ENCODE measurements at places on chromosomes 7 and 10.

GRCh38 chr10:113320987-113321386 is 231.9 kb upstream of the HABP2 start:
- no peak for DNase-seq

GRCh38 chr7:98283887-98284222 is 2.4 kb downstream of the BRI3 start:
- no peak for DNase-seq

- peak; percentile 46 for DNase-seq
Observed at GRCh38 chr7:128167042-128167701, 73.9 kb upstream of the LEP start.

DNA sequence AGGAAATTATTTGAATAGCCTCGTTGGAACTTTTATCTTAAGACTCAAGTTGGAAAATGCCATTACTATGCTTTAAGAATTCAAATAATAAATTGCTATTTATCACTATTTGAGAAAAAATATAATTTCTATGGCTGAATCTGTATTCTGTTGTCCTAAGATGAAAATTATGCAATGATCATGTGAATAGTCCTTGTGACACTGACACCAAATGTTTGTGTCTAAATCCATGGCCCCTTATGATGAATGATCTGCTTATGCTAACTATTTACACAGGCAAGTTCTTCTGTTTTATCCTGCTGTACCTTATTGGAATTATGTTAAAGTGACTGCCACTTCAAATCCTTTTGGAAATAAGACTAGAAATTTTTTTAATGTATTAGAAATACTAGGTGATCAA is 208.7 kb downstream of the DOCK4 start:
- DNase-seq = no peak

DNA sequence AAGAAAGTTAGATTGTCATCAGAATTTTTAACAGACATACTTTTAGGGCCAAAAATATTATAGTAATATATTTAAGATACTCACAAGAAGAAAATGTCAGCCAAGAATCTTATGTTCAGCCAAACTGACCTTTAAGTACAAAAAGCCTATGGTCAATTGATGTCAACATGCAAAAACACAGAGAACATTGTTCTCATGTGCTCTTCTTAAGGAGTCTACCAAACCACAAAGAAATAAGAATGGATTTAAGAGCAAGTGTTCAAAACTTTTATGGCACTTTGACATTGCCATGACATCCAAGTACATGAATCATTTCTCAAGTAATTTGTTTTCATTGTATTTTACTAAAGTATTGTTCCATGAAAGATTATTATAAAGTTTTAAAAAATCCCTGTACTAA is 180.4 kb downstream of the TMEM26 start:
- no peak for DNase-seq

GRCh38 chr7:134873253-134873652 is 93.8 kb downstream of the CALD1 start:
- DNase-seq = no peak

DNA sequence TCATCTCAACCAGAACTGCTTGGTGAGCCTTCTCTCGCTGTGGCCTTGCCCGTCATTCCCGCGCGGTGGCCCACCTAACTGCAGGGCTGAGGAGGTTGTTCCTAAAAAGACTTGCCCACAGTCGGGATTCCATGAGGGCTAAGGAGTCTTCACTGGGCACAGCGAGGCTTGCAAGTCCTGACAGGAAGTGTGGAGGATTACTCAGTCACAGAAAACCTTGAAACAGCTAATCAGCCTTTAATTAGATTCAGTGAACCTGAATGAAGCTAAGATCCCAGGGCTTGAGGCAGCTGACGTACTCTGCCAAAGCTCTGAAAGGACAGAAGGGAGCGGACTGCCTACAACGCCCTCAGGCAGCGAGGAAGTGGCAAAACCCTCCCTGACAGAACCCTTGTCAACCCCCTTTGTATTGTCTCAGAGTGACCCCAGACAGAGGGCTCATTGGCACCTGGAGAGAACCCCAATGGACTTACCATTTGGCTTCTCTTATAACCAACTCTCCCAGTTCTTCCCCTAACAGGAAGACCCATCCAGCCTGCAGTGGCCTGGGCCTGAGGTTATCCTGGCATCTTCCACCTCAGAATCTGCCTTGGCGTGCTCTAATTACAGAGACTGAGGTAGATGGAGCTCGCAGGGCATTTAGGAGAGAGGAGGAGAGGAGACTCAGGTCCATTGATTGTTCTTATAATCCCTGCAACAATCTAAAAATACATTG is 2.5 kb upstream of the LAMB4 start:
- no peak for DNase-seq

DNA sequence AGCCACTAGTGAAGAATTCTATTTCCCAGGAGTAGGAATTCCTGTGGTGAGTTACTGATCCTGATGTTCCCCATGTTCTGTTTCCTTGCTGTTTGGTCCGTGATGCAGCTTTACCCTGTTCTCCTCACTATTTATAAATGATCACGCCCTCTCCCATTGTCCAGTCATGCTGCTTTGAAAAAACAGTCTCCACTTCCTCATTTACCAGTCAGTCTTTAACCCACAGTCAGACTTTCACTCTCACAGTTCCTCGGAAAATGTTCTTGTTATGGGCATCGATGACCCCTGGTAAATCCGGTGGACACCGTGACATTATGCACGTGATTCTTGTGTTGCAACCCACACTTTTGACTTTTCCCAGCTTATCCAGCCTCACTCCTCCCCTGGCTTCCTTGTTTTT is 14.4 kb downstream of the SCIN start:
- DNase-seq = peak; percentile 17

- no peak for DNase-seq
Observed at GRCh38 chr10:31745612-31746376, 182.8 kb downstream of the ARHGAP12 start.

GRCh38 chr10:132927824-132928223 is 14.5 kb downstream of the CFAP46 start:
- DNase-seq = no peak

- no peak for DNase-seq
Observed at GRCh38 chr7:135736586-135737305, 8.8 kb upstream of the SLC13A4 start.

DNA sequence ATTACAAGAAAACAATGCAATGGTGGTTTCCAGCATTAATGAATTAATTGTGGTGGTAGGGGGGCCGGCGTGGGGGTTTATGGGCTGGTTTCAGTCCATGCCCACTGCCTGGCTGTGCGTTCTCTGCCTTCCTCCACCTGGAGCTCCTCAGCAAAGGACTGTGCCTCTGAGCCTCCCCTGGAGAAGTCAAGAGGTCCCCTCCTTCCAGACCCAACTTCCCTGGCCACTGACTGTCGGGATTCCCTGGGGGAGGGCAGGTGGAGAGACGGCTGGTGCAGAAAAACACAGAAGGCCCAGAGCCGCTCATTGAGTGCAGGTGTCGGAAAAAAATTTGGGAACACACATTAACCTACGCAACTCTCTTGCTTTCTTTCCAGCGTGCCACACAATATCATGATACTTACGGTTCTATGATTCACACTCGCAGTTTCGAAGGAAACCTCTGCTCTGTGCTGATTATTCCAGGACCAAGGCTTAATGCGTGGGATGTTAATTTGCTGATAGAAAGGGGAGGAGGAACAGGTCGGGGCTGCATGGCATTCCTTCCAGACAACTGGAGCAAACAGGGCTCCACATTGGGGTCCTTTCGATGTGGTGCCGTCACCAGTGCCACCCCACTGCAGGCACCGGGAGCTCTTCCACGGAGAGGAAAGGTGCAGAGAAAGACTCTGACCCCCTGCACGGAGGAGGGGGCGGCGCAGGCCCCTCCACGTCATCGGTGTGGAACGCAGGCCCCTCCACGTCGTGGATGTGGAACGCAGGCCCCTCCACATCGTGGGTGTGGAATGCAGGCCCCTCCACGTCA is 506.7 kb downstream of the DNAJB6 start:
- DNase-seq = no peak

DNA sequence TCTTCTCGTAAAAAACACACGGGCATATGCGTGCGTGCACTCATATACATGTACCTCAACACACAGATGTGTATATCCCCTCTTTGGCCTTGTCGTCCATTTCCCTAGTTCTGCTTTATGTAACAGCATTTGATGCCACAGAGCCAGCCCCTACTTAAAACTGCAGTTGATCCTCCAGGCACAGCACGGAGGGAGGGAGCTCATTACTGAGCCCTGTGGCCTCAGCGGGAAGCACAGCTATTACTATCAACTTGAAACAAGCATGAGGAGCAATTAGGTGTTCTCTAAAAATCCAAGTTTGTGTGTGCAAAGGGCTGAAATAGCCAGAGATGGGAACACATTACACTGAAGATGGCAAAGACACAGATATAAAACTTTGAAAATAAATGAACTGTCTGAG is 580.9 kb downstream of the GLRX3 start:
- DNase-seq = no peak

GRCh38 chr7:81833401-81833800 is 63.6 kb upstream of the HGF start:
- no peak for DNase-seq

DNA sequence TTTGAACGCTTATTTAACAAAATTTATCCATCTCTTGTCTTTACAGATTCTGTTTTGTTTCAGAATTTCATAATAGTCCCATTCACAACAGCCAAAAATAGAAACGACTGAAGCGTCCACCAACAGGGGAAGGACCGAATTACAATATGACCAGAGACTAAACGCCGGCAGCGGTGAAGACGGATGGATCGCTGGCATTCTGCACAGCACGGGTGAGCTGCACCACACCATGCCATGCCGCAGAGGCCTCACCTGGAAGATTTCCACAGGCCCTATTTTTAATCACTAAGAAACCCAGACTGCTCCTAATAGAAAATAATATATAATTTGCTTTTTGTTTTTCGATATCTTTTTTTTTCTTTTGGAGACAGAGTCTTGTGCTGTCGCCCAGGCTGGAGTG is 91.0 kb downstream of the ELFN1 start:
- no peak for DNase-seq

- DNase-seq = no peak
Observed at GRCh38 chr10:129711291-129711690, 244.2 kb downstream of the MGMT start.

DNA sequence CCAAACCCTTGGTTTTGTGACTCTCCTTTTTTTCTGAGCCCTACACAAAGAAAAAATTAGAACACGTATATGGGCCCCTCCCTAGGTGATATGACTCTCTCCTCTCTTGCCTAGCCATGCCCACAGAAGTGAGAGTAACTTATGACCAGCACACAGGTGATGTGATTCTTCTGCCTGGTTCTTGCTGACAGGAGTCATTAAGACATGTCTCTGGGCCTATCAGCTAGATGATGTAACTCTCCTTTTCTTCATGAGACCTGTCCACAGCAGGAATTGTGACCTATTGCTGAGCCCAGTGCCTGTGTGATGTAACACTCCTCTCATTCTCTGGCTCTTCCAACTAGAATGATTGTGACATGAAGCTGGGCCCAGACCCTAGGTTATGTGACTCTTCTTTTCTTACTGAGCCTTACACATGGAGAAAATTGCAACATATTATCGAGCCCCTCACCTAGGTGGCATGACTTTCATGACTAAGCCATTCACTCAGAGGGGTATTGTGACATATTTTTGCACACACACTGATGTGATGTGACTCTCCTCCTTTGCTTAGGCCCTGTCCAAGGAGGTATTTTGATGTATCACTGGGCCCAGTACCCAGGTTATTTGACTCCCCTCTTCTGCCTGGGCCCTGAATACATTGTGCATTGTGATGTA is 31.4 kb upstream of the ZNF107 start:
- no peak for DNase-seq

DNA sequence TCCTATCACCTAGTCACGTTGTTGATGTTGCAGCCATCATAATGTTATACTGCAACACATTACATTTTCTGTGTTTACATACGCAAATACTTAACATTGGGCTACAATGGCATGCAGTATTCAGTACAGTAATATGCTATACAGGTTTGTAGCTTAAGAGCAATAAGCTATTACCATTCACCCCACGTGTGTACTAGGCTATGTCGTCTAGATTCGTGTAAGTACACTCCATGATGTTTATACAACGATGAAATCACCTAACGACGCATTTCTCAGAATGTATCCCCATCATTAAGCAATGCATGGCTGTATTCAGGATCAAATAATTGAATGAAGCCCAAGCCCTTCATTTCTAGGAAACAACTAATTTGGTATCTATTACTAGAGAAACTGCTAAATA is 43.4 kb upstream of the C1GALT1 start:
- DNase-seq = peak; percentile 78

DNA sequence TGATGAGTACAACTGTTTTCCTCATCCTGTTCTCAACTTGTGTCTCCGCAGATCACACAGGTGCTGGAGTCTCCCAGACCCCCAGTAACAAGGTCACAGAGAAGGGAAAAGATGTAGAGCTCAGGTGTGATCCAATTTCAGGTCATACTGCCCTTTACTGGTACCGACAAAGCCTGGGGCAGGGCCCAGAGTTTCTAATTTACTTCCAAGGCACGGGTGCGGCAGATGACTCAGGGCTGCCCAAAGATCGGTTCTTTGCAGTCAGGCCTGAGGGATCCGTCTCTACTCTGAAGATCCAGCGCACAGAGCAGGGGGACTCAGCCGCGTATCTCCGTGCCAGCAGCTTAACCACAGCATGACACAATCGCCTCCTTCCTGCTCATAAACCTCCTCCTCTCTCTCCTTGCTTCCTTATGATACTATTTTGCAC is 126.7 kb upstream of the PRSS58 start:
- no peak for DNase-seq

All from NCI-H2029 (cell line).